ENCODE measurements at places on chromosomes 12 and 14.
A peak's percentile ranks its signal among the peaks of the same experiment; 100 is the strongest.

DNA sequence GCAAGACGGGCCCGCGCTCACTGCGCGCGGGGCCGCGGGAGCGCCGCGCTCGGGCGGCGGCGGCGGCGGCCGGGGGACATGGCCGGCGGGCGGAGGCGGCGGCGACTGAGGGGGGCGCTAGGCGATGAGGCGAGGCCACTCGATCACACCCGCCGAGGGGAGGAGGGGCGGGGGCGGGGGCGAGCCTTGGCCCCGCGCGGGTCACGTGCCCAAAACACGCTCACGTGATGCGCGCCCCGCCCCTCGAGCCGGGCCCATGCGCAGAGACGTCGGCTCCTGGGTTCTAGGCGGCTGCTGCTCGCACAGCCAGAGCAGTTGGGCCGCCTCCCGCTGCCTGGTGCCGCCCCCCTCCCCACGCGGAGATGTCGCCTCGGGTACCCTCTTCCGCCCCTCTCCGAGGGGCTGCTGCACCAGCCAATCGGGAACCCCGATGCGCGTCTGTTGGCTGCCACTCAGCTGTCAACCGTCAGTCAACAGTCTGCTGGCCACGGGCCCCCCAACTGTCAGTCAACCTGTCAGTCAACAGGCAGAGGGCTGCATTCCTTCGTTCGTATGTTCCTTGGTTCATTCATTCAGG is at the start of gene SPPL3:
Gene SPPL3, minus strand, starts transcription at position 162 of the 577 bp plus-strand sequence. CDS start 491 bp downstream, outside the sequence.
- peak; percentile 94 for DNase-seq

DNA sequence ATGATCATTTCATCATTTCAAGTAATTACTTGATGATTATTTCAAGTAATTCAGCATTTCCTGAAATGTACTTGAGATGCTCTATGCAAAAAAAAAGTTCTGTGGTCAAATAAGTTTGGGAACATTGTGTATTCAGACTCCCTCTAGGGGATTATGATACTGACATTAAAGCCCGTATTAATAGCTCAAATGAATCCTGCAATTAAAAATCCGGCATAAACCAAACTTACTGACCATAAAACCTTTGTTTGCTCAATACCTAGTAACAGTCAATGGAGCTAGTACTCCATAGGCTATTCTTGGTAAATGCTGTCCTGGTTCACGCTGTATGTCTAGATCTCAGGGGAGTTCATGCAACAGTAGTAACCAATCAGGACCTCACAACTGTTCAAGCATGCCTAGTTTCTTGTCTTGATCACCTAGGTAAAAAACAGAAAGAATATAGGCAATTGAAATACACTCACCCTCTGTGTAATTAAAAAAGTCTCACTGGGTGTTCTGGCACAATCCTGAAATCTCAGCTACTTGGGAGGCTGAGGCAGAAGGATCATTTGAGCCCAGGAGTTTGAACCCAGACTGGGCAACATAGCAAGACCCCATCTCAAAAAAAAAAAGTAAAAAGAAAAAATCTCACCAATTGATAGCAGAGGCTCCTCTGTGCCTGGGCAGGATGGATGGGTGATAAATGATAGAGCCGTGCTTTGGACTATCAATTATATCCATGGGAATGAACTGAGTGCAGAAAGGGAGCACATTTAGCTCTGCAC is 14.1 kb downstream of the ALDH1L2 start:
- no peak for DNase-seq

- no peak for DNase-seq
Measured at GRCh38 chr12:128474916-128475315, 207.9 kb downstream of the TMEM132C start.

- no peak for DNase-seq
Measured at GRCh38 chr14:102095231-102095870, 8.5 kb upstream of the HSP90AA1 start.

Measured in stimulated activated CD8-positive, alpha-beta memory T cell treated with anti-CD3 and anti-CD28 coated beads, Interleukin-4, amount 100 ng/mL, for 24 hours (primary cell).